Myometrial cell (primary cell): ENCODE measurements at places on chromosomes 13 and 19. TPM values are rescaled to one million over a fixed set of nuclear protein-coding genes. Genes with fewer than 3 reads are reported as not detected.

The KLK10 gene
- not detected in 2 replicates for total RNA-seq

The ELANE gene
- total RNA-seq: not detected in 2 replicates

The CYP2A7 gene
- not detected in 2 replicates for total RNA-seq

The RAB4B gene
- total RNA-seq: 38.6 and 45.0 TPM in 2 replicates

The MARK4 gene
- total RNA-seq: 15.4 and 21.3 TPM in 2 replicates

The FLT3LG gene
- 6.2 and 10.1 TPM in 2 replicates for total RNA-seq

The CABP5 gene
- total RNA-seq: not detected in 2 replicates

The GPR4 gene
- total RNA-seq: 0.29 and 0.53 TPM in 2 replicates

The APOC4 gene
- not detected in 2 replicates for total RNA-seq

The MCEMP1 gene
- total RNA-seq: not detected in 2 replicates

The ZNF17 gene
- 0.86 and 5.8 TPM in 2 replicates for total RNA-seq

The HCST gene
- not detected in 2 replicates for total RNA-seq

The FSD1 gene
- total RNA-seq: 5.2 and 14.4 TPM in 2 replicates

The CYP4F8 gene
- total RNA-seq: not detected in 2 replicates

The KMT5C gene
- total RNA-seq: 6.9 and 11.0 TPM in 2 replicates

The LGALS14 gene
- not detected in 2 replicates for total RNA-seq

The EFNB2 gene
- 25.1 and 25.9 TPM in 2 replicates for total RNA-seq

The FUT2 gene
- not detected in 2 replicates for total RNA-seq

The OSCAR gene
- total RNA-seq: under 0.01 TPM in 1 of 2 replicates, not detected in the other

The KLK12 gene
- total RNA-seq: not detected in 2 replicates

The HSD17B14 gene
- total RNA-seq: 2.3 and 8.2 TPM in 2 replicates

The SLC10A2 gene
- not detected in 2 replicates for total RNA-seq

The PRKACA gene
- total RNA-seq: 89.7 and 93.2 TPM in 2 replicates

The TMEM150B gene
- not detected in 2 replicates for total RNA-seq

The MPND gene
- 2.5 and 3.5 TPM in 2 replicates for total RNA-seq

The SIX5 gene
- total RNA-seq: 16.1 and 21.0 TPM in 2 replicates

The PLEKHF1 gene
- total RNA-seq: 15.3 and 25.9 TPM in 2 replicates
